ENCODE measurements at places on chromosomes 11 and 22.

- no peak for ATAC-seq
Observed at GRCh38 chr11:15801126-15801525, 555.2 kb downstream of the SOX6 start.

GRCh38 chr22:45284705-45285262 lies at the start of gene UPK3A:
UPK3A (plus strand) TSS chr22:45284949; CDS start chr22:45285014, 65 bp downstream.
- ATAC-seq = peak; percentile 89

- ATAC-seq = no peak
Observed at GRCh38 chr11:65559951-65560537, 1.9 kb upstream of the LTBP3 start.

GRCh38 chr11:40306938-40307548 lies 1152.4 kb downstream of the LRRC4C start:
- ATAC-seq = no peak

DNA sequence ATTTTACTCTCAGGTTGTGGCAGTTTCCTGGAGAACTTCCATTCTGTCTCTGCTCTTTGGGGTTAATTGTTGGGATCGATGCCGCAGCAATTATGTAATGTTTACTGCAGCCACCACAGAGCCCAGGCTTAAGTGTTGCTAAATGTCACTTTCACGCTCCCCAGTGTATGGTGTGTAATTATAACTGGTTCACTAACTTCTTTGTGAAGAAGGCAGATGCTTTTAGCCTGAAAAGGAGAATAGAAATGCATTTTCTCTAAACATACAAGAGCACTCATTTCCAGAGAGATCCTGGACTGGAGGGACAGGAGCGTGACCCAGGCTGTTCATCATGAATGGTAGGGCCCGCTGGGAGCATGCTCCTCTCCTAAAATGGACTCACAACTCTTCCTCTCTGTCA lies 132.2 kb upstream of the PLET1 start:
- no peak for ATAC-seq

GRCh38 chr22:39534591-39535356 lies 2.2 kb upstream of the RPS19BP1 start:
- ATAC-seq = peak; percentile 48

- ATAC-seq = no peak
Observed at GRCh38 chr22:36318442-36318841, 65.5 kb downstream of the APOL1 start.

GRCh38 chr11:122895563-122895962 lies 13.0 kb downstream of the JHY start:
- ATAC-seq = no peak

- no peak for ATAC-seq
Observed at GRCh38 chr11:130849215-130849568, 67.1 kb downstream of the SNX19 start.

DNA sequence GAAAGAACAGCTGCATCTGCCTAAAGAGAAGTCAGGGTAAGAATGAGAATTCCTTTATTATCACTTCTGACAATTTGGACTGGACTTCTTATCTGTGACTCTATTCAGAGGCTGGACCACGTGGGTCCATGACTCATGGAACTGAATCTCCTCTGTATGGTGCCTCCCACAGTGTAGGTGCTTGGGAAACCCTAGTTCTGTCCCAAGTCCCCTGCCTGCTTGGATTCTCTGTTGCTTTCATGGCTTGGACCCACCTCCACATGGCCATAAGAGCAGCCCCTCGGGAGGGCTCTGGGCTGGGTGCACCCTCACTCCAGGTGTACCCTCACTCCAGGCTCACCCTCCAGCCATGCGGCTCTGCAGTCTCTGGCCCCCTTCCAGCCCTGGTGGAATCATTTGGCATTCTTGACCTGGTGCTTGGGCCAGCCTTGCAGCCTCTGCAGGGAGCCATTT lies 153.4 kb downstream of the CACNA1I start:
- ATAC-seq = peak; percentile 31

Measured in stimulated activated memory B cell treated with anti-CD40 and anti-IgM and Interleukin-4, amounts not matched to agents 10 μg/mL and 1 μg/mL and 100 μg/mL, for 72 hours (primary cell).